ENCODE measurements at places on chromosomes 7 and 10.

DNA sequence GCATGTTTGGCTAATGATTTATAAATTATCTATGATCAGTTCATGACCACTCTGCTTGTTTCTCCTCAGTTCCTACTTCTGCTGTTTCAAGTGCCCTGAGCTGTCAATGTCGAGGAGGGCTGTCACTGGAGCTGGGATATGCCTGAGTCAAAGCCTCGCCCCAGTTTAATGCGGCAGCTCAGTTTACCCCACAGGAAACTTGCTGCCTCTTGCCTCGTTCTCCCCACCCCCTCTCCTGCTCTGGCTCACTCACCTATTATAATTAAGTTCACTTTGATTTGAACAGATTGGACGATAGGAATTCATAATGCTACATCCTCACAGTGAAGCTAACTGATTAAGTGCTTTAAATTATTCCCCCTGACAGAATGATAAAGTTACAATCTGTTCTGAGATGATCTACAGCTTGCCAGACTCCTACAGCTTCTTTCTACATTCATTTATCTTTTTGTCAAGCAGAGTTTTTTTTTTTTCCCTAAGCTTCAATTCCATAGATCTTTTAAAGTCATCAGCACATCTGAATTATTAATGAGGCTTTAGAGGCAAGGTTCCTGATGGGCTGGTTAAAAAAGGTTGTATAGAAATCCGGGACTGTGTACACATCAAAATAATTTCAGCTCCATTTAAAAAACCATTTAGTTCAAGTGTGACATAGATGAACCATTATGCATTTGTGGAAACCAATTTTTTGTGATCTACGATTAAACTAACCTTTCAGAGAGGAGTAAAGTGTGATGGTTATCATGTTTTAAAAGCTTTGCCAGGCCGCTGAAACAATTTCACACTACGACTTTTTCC lies 758.3 kb downstream of the KCNMA1 start:
- DNase-seq: no peak

DNA sequence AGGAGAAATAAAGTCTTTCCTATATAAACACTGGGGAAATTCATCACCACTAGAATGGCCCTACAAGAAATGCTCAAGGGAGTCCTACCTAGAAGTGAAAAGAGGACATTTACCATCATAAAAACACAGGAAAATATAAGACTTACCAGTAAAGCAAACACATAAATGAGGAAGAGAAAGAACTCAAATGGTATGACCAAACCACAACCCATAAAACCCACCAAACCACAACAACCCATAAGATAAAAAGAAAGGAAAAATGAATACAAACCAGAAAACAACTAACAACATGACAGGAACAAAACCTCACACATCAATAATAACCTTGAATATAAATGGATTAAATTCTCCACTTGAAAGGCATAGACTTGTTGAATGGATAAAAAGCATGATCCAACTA lies 71.9 kb upstream of the DIP2C start:
- no peak for DNase-seq

DNA sequence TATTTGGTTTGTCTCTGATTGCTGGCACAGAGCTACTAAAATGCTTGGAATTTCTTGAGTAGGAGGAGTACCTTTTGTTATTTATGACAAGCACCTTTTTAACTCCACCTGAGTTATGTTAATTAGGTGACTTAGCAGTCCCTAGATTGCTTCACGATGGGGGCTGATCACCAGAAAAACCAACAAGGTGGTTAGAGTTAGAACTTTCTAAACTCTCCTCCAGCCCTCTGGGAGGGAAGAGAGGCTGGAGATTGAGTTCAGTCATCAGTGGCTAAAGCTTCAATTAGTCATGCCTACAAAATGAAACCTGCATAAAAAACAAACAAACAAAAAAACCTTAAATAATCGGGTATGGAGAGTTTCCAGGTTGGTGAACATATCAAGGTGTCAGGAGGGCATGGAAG lies 23.6 kb upstream of the ING3 start:
- no peak for DNase-seq

DNA sequence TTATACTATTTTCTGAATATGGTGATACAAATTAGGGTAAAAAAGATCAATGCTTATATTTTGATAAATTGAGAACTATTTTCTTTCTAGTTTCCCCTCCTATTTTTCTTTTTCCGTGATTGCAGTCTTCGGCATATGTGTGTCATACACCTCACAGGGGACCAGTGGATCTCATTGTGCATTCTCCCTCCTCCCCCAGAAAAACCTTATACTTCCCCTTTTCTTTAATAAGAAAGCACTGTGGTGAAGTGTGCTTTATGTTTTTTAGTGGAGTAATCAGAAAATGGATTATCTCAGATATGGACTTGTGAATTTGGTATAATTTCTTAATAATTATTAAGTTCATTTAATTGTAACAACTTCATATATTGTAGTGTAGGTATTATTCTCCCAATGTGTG lies 72.8 kb downstream of the BICC1 start:
- no peak for DNase-seq

- no peak for DNase-seq
These were observed 2.9 kb downstream of the MYH16 start for GRCh38 chr7:99275496-99275895.

- DNase-seq: peak; percentile 89
These were observed at the start of the genes CPEB3 and MARCHF5 for GRCh38 chr10:92290837-92291615. Gene CPEB3 (minus strand): TSS chr10:92291078. CDS start chr10:92240350, 50,728 bp downstream. Gene MARCHF5 (plus strand): TSS chr10:92291167. CDS start chr10:92291495, 328 bp downstream.

DNA sequence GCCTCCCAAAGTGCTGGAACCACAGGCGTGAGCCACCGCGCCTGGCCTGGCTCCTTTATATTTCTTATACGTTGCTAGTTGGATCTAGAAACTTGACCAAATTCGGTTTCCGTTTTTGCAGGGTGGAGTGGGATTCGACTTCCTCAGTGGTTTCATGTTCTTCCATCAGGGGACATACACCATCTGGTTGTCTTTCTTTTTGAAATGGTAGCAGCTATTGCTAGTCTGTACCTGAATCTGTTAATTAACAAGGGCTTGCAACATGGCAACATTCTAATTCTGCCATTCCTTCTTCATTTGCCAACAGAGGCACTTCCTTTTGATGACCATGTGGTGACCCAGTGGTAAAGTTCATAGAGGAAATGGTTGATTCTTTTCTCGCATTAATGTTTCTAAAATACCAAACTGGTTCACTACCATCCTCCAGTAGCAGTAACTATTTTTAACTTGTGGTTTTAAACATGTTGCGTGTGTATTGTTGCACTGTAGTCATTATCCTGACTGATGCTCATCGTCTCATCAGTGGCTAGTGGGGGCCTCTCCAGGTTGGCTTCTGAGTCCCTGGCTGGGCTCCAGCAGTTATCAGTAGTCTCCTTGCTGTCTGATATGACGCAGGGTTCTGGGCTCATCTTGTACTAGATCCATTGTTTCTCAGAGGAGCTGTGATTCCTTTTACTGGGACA lies 159.2 kb downstream of the RGS10 start:
- no peak for DNase-seq

GRCh38 chr7:98753989-98754479 lies 115.8 kb downstream of the TMEM130 start:
- no peak for DNase-seq

DNA sequence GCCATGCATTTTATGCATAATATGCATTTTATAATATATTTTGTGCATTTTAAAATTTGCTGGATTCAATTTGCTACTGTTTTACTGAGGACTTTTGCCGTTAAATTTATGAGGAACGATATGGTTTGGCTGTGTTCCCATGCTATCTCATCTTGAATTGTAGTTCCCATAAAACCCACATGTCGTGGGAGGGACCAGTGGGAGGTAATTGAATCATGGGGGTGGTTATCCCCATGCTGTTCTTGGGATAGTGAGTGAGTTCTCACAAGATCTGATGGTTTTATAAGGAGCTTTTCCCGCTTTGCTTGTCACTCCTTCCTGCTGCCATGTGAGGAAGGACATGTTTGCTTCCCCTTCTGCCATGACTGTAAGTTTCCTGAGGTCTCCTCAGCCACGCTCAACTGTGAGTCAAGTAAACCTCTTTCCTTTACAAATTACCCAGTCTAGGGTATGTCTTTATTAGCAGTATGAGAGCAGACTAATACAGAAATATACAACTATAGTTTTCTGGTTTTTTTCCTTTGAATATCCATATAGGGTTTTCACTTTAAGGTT lies 201.4 kb upstream of the SH2B2 start:
- no peak for DNase-seq

- no peak for DNase-seq
These were observed 273.0 kb upstream of the YAE1 start for GRCh38 chr7:39293056-39293823.

GRCh38 chr7:40700653-40701421 lies 566.0 kb downstream of the SUGCT start:
- DNase-seq: no peak

DNA sequence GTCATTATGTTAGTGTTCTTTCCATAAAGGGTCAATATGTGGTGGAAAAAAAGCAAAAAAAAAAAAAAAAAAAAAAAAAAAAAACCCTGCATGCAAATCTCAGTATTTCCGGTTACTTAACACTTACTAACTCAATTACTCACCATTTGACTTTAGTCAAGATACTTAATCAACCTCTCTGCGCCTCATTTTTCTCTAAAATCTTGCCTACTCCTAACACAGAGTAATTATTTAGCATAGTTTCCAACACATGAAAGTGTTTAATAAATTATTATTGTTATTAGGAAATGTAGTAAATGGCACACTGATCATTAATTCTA lies 27.8 kb downstream of the PPP1R3A start:
- no peak for DNase-seq

- no peak for DNase-seq
These were observed 39.9 kb upstream of the EGR2 start for GRCh38 chr10:62856021-62856420.

DNA sequence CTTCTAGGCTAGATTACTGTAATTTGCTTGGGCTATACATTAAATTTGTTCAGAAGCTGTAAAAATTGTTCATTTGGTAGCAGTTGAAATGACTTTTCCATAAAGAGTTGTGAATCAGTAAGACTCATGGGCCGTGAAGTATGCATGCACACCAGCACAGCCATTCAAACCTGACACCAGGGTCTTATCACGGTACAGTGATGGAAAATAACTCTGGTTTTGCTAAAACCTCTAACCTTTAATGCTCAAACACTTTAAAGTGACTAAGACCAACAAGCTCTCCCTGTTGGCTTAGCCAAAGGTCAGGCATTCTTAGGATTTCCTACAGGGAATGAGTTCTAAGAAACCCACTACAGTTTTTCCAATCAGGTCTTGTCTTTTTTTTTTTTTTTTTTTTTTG lies 11.5 kb downstream of the ARL3 start:
- DNase-seq: no peak

- peak; percentile 75 for DNase-seq
These were observed 1.5 kb downstream of the PVRIG start for GRCh38 chr7:100221231-100221718.

GRCh38 chr7:117762055-117762454 lies 111.2 kb downstream of the CTTNBP2 start:
- DNase-seq: no peak

DNA sequence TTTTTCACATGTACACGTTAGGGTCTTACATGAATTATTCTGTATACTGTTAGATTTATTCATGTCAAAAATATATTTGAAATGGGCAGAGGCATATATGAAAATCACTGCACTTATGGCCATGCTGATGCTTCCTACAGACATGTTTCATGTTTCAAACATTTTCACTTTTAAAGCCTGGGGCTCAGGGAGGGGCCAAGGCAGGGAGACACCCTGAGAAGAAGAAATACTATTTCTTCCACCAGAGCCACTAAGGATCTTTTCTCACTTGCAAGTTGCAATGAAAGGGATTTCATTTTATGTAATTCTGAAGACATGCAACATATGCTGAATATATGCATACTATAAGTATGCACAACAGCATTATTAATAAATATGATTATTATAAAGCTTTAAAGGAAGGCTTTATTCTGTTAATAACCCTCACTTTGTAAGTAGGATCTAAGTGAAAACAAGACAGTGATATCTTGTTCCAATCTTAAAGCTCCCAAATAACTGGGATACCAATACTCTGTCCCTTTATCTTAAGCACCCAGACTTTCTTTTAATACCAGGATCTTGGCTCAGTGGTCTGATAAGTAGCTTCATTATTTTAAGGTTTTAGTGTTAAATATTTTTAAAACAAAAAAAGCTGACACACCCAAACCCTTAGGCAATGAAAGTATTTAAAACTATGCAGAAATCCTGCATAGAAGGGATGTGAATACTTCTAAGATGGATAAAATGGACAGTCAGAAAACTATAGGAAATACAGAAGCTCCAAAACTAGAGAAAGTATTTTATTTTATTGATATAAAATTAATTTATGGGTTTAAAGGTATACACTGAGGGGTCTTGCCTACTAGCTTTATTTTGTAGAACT lies 148.0 kb downstream of the SNX13 start:
- DNase-seq: no peak

- DNase-seq: peak; percentile 31
These were observed 59.8 kb upstream of the CHST15 start for GRCh38 chr10:124153023-124153826.

GRCh38 chr7:79548727-79549126 lies 95.3 kb upstream of the MAGI2 start:
- DNase-seq: no peak

DNA sequence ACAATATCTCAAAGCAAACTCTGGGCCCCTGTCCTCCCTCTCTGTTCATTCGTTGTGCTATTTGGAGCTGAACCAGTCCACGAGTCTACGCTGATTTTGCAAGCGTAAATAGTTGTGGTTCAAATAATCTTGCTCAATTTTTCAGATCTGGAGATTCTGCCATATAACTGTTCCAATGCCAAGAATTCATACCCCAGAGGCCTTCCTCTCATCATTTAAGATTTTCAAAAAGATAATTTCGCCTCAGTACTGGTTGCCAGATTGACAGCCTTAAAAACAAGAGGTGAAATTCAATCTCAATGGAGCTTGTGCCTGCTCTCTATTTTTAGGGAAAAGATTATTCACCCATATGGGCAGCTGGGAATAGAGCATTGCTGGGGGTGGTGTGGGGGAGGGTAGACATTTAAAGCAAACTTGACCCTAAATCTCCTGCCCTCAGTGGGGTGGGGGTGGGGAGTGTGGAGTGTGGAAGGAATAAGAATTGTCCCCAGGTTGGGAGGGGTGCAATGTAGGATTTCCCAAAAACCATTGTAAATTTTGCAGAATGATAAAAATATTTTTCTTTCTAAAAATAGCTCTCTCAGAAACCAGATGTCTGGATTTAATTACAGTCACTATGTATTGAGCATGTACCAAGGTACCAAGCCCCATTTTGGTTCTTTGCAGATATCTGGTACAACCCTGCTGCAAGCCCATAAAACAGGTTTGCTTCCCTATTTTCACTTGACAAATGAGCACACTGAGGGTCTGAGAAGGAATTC lies 104.7 kb upstream of the EEPD1 start:
- DNase-seq: no peak
